GOT3 (cell line): ENCODE measurements at places on chromosomes 11 and 22.

DNA sequence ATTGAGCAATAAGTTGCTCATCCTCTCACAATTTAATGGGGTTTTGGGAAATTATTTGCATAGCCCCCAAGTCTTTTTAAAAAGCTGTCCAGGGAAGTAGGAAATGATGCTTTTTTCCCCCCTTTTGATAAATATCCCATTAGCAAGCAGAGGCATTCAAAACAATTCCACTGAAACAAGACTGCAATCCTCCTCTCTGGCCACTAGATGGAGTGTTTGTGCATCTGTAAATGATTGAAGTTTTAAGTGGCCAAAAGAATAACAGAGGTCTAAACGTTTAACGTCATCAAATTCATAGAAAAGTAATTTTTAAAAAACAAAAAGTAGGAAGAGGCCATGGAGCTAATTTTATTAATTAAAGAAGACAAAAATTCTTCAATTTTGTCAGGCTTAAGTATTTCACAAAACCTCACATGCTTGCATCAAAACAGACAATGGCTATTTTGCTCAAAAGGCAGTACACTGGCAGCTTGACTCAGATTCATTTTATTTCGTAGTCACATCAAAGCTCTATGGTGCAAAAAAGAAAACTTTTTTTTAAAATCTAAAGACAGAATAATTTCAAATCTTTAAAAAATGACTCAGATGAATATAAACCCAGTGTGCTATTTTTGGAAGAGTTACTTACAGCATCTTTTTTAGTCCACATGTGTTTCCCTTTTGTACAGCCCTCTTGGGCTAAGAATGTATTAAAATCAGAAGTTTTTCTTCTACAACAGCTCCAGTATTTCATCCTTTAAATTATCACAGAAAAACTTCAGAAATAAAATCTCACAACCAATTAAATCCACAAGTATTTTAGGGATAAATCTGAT lies 17.8 kb downstream of the CHORDC1 start:
- DNase-seq, result no peak

DNA sequence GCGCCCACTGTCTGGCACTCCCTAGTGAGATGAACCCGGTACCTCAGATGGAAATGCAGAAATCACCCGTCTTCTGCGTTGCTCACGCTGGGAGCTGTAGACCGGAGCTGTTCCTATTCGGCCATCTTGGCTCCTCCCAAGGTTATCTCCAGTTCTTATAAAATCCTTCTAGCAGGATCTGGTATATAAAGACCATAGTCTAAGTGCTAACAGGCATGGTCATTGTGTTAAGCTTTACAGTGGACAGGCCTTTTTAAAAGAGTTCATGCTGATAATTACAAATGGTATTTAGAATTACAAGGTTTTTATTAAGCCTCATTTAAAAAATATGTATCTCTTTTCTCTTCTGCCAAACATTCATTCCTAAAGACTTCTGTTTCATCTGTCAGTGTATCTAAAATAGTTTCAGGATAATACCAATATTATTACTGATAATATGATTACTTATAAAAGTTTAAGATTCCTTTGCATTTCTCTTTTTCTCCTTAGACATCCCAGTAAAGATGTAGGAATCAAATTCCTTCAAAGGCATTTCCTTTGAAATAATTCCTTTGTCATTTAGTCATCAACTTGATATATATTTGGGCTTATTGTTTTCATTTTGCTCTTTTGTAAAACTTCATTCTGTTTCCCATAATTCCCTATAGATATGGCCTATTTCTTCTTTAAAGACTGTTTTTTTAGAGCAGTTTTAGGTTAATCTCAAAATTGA lies 20.7 kb downstream of the DDX10 start:
- no peak for DNase-seq

DNA sequence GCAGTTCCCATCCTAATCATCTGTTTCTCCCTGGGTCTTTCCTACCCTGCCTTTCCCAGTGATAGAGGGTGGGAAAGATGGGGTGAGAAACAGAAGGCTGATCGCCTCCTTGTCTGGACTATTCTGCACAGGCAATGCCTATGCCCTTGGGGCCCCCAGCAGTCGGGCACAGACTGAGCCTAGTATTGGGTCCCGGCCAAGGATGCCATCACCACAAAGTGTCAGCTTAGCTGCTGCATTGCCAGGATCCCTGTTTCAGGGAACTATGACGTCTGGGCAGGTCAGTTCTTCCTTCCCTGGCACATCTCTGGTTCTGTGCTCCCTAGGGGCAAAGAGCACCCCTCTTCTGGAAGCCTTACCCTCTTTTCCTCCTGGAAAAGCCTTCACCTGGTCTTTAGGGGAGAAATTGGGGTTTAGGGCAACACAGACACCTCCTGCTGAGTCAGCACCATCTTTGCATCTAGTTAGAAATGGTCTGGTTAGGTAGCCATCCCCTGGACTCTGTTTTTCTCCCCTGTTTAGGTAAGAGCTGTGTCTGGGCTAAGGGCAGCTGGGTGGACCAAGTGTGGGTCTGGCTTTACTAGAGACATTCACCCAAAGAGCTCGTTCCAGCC lies 2.1 kb downstream of the ADAMTS8 start:
- no peak for DNase-seq

GRCh38 chr11:75571625-75572024 lies 9.6 kb downstream of the SERPINH1 start:
- no peak for DNase-seq

DNA sequence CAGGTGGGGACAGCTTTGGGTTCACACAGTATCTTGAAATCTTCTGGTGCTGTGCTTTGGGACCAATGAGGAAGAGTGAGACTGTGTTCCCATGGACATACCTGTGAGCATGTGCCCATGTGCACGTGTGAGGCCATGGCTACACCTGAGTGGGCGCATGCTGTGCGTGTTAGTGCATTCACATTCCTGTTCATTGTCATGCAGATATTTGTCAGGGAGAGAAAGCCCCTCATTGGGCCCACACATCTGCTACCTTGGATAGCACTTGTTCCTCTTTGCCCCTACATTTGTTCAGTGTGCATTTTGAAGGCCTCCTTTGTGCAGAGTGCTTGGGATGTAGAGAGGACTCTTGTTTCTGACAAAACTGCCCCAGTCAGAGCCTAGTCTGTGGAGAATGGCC lies 154.3 kb upstream of the E2F8 start:
- no peak for DNase-seq

- DNase-seq, result no peak
These were observed 114.7 kb downstream of the CRYBB2 start for GRCh38 chr22:25334162-25334490.

DNA sequence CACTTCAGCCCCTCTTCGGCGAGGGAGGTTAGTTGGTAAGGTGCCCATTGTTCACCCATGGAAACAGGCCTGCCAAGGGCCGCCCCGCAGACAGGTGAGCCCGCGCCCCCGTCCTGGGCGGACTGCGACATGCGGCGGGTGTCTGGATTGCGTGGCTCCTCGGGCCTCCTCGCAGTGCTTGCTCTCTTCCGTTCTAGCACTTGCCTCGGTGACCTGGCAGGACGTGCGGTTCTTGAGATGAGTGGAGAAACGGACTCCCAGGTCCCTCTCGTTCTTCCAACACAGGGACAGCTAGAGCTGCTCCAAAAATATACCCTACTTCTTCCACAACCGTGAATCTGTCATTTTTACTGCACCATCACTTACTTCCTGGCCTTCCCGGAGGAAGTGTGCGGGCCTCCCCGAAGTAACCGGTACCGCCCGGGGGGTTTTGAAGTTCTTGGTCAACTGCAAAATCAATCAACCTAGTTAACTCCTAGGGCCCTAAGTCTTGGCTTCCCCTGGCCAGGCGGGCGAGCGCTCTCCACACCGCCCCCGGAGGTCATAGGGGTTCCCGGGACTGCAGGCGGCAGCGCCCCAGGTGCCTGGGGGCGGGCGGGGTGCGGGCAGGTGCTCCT lies 745 bp upstream of the ZBTB44 start:
- no peak for DNase-seq

DNA sequence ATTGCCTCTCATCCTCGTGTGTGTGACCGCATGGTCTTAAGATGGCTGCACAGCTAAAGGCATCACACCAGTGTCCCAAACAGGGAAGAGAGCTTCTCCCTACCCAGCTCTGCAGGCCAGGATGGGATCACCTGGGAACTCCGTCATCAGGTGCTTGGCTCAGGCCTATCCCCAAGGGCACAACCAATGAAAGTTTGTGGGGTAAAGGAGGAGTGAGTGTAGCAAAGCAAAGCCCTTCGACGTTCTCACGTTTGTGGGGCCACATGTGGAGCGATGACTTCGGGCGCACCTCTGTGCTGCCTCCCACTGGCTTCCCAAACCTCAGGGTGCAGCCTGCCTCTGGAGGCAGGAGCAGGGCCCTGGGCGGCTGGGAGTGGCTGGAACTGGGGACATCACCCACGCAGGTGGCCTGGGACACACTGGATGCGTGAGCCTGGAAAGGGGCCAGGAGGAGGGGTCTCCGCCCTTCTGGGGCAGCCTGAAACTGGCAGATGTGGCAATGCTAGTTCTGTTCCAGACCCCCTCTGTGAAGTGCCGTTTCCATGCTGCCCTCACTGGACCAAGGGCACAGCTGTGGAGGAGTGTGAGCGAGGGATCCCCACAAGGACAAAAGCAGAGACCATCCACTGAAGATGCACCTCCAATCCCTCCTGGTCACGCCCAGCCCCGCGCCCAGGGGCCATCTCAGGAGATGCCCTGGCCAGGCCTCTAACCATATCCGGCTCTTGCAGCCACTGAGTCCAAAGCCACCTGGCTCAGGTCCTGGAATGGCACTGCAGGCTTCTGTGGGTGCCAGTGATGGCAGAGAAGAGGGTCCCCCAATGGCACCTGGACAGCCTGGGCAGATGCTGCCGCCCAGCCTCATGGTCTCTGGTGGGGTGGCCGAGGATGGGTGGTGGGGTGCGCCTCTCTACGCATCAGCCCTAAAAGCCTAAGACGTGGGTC lies 30.6 kb upstream of the GAL start:
- DNase-seq, result no peak

DNA sequence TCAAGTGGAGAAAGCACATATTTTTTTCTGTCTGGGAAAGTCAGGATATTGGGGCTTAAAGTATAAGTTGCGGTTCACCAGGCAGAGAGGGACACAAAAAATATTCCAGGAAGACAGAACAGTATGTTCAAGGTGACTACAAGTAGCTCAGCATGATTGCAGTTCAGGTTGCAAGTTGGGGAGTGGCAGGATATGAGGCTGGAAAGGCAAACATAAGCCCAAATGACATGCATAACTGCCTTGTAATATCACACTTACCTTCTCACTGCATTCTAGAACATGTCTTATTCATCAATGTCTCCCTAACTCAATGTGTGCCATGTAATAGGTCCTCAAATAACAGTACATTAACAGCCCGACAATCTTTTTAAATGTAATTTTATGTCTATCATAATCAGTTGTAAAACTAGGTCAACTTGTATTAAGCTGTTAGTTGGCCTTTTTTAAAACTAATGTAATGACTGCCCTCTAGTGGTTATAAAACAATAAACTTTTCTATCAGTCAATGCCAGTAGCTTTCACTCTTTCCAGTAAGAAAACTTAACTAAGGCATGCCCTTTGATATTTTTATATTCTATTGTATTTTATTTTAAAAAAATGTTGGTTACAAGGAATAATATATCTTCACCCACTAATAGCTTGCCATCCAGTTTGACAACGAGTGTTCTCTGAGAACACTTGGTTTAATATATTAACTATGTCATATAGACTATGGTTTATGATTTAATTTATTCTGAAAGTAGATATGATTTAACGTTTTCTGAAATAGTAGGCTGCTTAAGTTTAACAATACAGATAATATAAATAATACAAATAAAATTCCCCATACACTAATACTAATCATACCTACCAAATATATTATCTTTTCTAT lies 39.4 kb upstream of the CFAP300 start:
- DNase-seq, result no peak
